ENCODE measurements at places on chromosomes 1 and 21.

DNA sequence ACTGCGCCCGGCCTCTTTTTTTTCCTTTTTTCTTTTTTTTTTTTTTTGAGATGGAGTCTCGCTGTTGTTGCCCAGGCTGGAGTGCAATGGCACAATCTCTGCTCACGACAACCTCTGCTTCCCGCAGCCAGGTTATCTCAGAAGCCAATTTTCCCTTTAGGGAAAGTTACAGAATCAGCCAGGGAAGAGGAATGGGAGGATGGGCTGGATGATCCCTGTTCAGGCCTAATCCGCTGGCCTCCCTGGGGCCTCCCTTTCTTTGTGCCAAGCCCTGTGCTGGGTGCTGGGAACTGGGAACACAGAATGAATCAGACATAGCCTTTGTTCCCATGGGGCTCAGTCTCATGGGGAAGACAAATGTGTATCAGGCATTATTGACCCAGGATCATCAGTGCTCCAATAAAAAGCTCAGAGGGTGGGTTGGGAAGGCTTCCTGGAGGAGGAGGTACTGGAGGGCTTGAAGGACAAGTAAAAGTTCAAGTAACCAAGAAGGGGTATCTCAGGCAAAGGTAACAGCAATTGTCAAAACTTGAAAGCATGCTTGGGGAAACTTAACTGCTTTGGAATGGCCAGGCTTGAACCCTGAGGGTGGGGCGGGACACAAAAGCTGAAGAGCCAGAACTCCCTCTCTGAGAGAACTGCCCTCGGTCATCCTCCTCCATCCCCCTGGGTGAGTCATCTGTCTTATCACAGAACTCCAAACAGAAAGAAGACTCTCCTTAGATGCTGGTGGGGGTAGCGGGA is 14.3 kb downstream of the ECHDC2 start:
- DNase-seq, result no peak

GRCh38 chr1:171798765-171799164 is 17.3 kb downstream of the METTL13 start:
- DNase-seq, result no peak

- no peak for DNase-seq
These were observed 35.0 kb upstream of the HUNK start for GRCh38 chr21:31837618-31838390.

DNA sequence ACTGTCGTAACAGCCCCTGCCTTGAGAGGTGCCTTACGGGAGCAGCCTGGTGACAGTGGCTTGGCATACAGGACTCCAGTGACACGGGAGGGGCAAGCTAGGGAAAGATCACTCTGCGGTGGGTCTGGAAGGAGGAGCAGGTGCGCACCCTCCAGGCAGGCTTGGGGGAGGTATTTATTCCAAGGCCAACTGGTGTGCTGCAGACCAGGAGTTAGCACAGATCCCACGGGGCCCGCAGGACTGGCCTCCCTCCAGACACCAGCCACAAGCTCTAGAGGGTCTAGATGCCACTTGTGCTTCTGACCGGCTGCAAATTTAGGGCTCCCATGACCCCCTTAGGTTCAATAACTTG is 22.1 kb downstream of the PSEN2 start:
- no peak for DNase-seq

- no peak for DNase-seq
These were observed 55.2 kb upstream of the ARTN start for GRCh38 chr1:43878440-43878839.

- DNase-seq, result peak; percentile 72
These were observed 190.1 kb downstream of the HIVEP3 start for GRCh38 chr1:41728403-41729202.

- DNase-seq, result no peak
These were observed 46.5 kb upstream of the LPGAT1 start for GRCh38 chr1:211876851-211877590.

- DNase-seq, result no peak
These were observed 17.4 kb upstream of the BCAR3 start for GRCh38 chr1:93699049-93699384.

- DNase-seq, result no peak
These were observed 22.6 kb upstream of the COL9A2 start for GRCh38 chr1:40339420-40340323.

- peak; percentile 71 for DNase-seq
These were observed 844 bp downstream of the NIBAN1 start for GRCh38 chr1:184973272-184974055.

GRCh38 chr1:242412921-242413320 is 111.6 kb downstream of the PLD5 start:
- DNase-seq, result no peak

DNA sequence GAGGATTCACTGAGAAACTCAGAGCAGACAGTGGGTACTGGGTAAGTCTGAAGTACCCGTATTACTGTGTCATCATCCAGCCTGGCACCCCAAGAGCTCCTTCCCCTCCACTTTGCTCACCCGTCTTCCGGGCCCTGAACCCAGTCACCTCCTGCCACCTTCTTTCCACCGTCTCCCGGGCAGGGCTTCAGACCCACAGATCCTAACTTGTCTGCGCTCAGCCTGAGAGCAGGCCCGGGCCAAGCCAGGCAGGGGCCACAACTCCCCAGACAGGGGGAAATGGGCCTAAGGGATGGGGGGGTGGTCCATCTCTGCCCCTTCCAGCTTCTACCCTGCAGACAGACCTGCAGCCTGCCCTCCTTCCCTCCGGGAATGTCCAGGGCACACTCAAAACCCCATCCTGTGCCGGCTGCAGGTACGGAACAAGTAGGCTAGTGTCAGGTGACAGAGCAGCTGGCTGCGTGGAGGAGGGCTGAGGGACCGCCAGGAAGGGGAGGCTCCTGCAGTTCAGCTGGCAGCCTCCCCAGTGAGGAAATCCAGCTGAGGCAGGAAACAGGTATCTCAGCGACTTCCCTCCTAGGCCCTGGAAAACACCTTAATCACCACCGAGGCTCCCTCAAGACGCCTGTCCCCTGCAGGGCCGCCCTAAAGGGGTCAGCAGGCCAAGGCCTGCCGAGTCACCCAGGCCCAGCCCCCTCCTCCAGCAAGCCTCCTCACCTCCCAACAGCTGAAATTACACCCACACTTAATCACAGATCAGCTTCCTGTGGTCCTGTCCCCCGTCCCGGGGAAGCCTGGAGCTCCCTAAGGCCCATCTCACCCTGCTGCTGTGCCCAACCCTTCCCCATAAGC is 3.5 kb downstream of the HSPG2 start:
- DNase-seq, result no peak

DNA sequence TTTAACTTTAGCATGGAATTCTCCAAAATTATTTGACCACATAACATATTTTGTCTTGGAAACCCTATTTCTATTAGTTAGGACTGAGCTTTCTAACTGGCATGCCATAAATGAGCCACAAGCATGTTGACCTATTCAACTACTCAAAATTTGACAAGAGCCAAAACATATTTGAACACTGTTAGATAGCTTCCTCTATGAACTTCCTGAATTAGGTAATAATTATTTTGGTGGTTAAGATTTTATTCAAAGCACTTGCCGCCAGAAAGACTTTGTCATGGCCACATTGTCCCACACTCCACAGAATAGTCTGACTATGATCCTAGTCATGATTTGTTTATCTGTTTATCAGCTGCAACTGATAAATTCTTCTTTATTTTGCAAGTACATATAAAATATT is 23.1 kb upstream of the CTPS1 start:
- no peak for DNase-seq

GRCh38 chr1:184194236-184194635 is 142.7 kb downstream of the TSEN15 start:
- no peak for DNase-seq

DNA sequence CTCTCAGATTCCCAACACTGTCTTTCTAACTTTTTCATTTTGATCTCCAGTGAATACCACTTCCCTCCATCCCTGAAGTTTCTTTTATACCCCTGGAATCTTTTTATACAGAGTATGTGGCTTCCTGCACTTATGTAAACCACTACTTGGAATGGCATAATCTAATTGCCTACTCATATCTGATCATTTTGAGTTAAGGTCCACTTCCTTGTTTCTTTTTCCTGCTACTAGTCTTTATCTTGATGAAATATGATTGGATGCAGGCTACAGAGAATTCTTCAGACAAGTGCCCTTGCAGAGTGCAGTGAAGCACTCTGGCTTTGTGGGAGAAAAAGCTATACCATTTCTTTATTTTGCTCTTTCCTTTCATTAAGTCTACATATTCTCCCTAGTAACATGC is 325.3 kb upstream of the ADAMTS5 start:
- no peak for DNase-seq

GRCh38 chr21:46284077-46284644 is 1.2 kb downstream of the MCM3AP start:
- DNase-seq, result no peak

DNA sequence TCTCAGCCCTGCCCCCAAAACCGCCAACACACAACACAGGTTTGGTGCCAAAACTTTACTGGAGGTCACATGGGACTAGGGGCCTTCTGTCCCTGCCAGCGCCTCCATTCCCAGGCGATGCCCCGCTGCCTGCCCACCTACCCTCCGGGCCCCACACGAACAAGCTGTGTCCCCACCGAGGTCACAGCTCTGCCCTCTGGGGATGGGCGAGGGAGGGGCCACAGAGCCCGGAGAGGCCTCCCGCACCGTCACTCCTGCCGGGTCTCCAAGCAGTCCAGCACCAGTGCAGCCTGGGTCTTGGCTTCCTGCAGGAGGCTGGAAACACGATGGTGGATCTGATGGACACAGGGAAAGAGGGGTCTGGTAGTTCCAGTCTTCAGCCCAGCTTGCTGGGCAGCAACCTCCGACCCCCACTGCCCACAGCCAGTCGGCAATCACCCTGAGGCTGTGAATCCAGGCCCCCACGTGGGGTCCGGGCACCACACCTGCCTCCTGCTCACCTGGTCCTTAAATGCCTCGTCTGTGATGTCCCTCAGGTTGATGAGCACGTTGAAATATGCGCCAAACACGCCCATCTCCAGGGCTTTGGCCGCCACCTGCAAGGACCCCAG is 18.5 kb downstream of the FTCD start:
- no peak for DNase-seq

DNA sequence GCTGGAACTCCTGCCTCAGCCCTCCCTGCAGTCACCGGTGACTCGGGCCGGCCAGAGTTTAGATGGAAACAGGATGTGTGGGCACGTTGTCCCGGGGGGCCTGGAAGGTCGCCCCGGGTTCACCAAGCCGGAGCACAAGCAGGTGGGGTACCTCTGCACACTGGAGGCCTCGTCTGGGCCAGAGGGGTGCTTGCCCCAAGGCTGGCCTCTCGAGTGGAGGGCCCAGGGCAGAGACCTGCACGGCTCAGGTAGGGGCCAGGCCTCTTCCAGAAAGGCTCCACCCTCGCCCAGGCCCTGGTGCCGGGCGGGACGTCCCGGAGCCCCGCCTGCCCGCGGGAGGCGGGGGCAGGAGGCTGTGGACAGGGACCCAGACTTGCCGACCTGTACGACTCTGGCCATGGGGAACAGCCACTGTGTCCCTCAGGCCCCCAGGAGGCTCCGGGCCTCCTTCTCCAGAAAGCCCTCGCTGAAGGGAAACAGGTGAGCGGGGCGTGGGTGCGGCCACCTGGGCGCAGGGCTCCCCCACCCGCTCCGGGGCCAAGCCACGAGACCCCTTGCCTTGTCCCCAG is at the start of gene PLEKHN1:
Gene PLEKHN1, plus strand, starts transcription at position 348 of the 569 bp plus-strand sequence. Its CDS starts 50 bp downstream, at position 398.
- peak; percentile 23 for DNase-seq

- DNase-seq, result no peak
These were observed 25.1 kb downstream of the DENND2D start for GRCh38 chr1:111175349-111175748.

DNA sequence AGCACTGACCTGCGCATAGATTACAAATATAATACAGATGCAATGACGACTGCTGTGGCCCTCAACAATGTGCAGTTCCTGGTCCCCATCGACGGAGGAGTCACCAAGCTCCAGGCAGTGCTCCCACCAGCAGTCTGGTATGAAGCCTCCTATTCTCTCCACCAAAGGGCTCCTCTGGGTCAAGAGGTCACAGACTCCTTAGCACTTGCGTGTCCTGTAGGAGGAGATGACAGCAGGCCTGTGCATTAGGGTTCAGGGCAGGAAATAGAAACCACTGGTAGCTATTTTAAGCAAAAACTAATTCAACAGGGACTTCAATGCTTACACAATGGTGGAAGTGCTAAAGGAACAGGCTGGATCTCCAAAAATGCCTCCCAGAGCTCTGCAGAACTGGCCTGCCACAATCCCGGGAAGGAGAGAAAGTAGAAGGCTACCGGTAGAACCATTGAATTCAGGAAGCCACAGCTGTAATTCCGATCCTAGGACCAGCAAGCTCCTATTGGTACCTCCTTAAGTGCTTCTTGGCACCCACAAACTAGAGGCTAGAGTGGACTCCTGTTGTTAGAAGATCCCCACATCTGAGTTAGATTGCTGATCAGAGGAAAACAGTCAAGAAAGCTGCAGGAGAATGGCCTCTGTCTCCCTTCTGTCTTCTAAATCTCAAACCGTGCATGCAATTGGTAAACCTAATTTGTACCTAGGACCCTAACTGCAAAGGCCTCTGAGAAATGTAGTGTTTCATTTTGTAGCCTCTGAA is 12.7 kb upstream of the DYNLT5 start:
- no peak for DNase-seq

GRCh38 chr1:235127732-235128455 is 743 bp downstream of the TOMM20 start:
- DNase-seq, result peak; percentile 36

- DNase-seq, result no peak
These were observed 296.7 kb downstream of the ZNF326 start for GRCh38 chr1:90291431-90292216.

DNA sequence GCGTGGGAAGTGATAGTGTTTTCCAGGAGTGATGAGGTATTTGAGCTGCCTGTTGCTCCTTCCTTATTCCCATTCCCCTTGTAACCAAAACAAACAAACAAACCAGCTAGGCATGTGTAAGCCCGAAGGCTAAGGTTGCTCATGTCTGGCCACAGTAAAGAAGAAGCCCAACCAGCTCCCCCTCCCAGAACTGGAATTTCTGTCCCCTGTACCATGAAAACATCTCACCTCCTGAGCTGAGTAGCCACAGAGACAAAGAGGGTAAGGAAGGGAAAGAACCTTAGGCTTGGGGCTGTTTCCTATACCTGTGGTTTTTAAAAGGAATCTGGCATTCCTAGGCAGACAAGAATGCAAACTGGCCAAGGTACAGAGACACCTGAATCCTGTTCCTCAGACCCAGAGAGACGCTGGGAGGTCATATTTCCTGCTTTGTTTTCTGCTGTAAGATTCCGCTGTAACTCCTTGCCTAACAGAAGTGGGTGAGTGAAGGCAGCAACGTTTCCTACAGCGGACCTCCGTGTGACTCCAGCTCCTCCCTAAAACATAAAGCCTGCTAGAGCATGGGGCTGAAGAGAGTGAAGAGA is 41.7 kb upstream of the RAB4A start:
- no peak for DNase-seq

GRCh38 chr1:68745451-68745850 is 248.6 kb upstream of the DEPDC1 start:
- DNase-seq, result no peak

Data from CD4-positive, alpha-beta T cell treated with Interleukin-10 for 1 hour (primary cell).